ENCODE measurements at places on chromosomes 3 and 15.

GRCh38 chr15:40249477-40250303, 10.8 kb downstream of the PAK6 start:
- DNase-seq = no peak

- no peak for DNase-seq
These were observed 19.0 kb downstream of the KNL1 start for GRCh38 chr15:40613080-40613479.

- no peak for DNase-seq
These were observed 9.7 kb upstream of the CYFIP1 start for GRCh38 chr15:22989576-22990477.

DNA sequence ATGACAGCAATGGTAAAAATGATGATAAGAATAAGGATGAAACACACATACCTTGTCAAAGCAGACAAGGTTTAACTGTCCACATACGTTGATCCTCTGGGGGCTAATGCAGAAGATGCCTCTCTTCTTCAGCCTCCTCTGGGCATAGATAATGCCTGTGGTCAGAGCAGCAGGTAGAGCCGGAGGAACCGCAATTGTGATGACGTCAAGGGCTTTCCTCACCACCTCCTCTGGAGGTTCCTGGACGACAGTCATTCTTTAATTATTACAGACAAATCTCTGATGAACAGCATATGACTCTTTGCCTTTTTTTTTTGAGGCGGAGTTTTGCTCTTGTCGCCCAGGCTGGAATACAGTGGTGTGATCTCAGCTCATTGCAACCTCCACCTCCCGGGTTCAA, 86.3 kb upstream of the ATP13A5 start:
- no peak for DNase-seq

DNA sequence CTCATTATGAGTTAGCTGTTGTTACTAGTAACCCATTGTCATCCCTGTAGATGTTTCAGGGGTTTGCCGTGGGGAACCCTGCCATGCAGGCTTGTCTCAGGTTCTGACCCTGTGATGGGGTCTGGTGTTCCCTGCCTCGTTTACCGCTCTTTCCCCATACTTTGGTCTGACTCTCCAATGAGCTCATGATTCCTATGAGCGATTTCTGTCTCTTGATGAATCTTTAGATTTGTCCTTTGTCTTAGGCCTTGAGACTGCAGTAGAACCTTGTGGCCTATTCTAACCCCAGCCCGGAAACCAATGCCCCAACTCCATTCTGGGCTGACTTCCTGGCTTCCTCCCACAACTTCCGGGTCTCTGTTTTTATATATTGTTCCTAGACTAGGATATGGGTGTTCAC, 11.3 kb upstream of the IQGAP1 start:
- no peak for DNase-seq

- DNase-seq = no peak
These were observed 6.1 kb upstream of the IL12A start for GRCh38 chr3:159982442-159982974.

DNA sequence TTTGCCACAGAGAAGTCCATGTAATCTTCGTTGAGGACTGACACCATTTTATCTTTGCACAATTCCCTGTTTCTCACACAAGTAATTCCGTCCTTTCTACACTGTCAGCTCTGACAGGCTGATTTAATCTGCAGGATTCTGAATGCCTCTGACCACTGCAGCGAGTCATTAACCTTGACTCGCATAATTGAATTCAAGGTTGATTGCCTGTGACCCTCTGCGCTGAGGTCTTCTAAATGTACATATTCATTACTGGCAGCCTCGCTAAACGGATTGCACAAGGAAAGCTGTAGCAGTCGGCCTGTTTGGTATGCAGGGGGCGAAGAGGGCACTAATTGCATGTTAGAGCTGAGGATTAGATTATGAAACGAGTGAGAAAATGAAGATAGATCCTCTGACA, 147.8 kb downstream of the SHOX2 start:
- DNase-seq = no peak

GRCh38 chr15:51180011-51180410, 85.3 kb upstream of the TNFAIP8L3 start:
- no peak for DNase-seq

GRCh38 chr3:194961149-194961548, 275.5 kb downstream of the FAM43A start:
- no peak for DNase-seq

GRCh38 chr15:70362886-70363285, 265.2 kb upstream of the TLE3 start:
- DNase-seq = no peak

GRCh38 chr15:97998307-97999071, 38.0 kb downstream of the ARRDC4 start:
- no peak for DNase-seq

GRCh38 chr3:181839039-181839915, 127.6 kb downstream of the SOX2 start:
- DNase-seq = no peak

- DNase-seq = no peak
These were observed 54.4 kb downstream of the CCDC66 start for GRCh38 chr3:56611364-56611763.

- DNase-seq = no peak
These were observed 57.9 kb upstream of the PSMD6 start for GRCh38 chr3:64081235-64081630.

GRCh38 chr3:58577269-58577821, at the start of gene FAM107A:
Gene FAM107A (minus strand): TSS chr3:58577391. CDS start chr3:58569860, 7,531 bp downstream.
- DNase-seq = no peak

DNA sequence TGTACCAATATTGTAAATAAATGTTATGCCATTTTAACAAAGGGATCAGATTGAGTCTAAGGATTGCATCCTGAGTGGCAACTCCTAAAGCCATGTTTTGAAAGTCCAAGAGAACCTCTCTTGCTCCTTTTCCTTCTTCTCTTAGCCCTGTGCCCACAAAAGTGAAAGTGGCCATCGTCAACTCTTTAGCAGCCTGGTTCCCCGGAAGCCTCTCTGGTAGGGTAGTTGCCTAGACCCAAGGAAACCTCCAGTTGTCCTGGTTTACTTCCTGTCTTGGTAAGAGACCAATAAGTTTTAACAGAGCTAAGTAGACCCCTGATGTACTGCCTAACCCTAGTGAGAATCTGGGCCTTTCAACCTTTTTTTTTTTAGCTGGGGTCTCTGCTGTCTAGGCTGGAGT, 10.2 kb upstream of the ITPKA start:
- DNase-seq = no peak

DNA sequence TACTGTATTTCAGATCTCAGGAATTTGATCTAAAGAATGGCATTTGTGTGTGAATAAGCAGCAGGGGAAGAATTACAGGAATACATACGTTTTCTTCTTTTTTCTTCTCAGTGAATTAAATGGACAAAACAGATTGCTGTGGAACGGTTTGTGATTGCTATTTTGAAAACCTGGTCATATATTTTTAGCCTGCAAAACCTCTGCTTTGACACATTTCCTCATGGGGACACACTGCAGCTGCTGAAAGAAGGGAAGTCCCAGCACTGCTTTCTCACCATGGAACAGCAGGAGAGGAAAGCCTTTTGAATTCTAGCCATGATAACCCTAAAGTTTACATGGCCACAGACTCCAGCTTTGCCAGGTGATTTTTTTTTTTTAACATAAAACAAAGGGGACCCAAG, 315.0 kb downstream of the OXSM start:
- DNase-seq = no peak

DNA sequence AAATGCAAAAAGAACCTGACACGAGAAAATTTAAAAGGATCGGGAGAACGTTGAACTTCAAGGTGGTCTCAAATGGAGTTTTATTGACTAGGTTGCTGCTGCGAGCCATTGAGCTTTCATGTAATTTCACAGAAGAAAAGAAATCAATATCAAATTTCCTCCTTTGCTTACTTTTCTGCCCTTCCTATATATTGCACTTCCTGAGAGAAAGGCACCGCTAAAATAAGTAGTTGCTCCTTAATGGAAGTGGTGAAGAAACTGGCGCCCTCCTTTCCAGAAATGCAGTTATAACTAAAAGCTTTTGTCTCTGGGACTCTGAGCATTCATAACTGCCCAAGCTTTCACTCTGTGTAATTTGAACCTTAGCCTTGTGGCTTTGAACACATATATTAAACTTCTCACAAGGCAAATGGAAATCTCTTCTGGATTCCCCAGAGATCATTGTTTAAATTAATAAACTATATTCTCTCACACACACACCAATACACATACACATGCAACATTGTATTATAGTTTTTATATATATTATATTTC, 13.4 kb downstream of the EID1 start:
- no peak for DNase-seq

DNA sequence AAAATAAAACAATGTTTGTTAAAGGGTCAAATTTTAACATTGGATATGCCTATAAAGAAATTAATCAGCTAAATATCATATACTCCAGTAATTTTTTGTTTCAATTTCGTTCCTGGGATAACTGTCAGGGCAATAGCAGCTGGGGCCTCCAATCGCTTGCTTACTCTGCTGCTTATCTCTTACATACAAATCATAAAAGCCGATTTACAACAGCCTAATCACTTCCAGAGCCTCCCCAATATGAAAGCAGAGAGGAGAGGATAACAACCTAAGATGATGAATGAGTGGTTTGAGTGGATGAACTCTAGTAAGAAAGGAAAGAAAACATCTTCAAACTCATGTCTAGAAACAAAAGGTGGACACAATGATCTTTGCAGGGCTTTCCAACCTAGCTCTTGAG, 80.7 kb upstream of the PSMD6 start:
- DNase-seq = no peak

DNA sequence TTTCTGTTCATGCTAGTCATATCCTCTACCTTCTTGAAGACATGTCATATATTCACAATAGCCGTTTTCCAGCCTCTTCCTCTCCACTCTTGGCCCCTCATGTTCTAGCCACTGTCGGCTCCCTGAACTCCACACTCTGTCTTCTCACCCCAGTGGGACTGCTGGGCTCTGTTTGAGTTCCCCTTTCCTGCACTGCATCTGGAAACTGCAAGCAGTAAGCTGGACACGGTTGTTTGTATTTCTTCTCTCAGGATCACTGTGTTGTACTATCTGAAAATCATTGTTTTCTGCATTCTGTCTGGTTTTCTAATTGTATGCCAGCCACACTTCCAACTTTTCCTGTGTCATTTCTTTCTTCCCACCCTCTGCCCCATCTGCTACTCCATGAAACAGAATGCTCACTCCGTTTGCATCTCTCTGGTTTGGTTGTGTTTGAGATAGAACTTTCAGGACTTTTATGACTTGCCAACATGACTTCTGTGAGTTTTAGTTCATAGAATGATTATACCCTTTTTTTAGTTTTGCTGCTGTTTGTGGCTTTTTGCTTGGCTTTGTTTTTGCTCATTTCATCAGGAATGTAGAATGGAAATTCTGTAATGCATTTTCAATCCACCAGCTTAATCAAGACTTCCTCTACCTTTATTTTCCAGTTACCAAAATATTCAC, 192.3 kb downstream of the PLCL2 start:
- DNase-seq = no peak

GRCh38 chr15:34582461-34583371, 735 bp downstream of the GOLGA8B start:
- no peak for DNase-seq

DNA sequence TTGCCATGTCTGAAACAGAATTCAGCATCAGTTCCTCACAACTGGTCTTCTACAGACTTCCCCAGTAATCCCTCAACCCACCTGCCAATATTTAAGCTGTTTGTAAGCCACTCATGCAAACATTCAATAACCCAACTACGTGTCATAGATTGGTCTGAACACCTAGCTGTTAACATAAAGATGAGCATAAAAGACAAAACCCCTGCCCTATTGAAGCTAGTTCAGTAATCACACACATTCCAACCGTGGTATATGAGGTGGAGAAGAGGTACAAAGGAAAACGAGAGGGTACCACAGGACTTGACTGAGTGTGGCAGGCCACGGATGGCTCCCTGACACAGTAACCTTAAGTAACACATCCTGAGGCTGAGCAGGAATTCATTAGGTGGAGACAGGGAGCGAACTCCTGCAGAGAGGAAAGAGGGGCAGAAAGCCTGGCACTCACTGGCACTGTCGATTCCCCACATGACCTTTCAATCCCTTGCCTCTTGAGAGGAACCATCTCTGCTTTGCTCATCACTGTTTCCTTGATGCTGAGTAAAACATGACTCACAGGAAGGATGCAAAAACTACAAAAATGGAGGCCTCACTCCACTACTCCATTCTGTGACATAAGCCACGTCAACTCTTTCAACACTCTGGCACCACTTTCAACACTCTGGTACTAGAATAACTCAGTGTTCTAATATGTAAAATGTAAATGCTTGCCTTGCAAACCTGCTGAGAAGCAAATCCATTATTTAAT, 31.3 kb downstream of the RPN1 start:
- DNase-seq = no peak

DNA sequence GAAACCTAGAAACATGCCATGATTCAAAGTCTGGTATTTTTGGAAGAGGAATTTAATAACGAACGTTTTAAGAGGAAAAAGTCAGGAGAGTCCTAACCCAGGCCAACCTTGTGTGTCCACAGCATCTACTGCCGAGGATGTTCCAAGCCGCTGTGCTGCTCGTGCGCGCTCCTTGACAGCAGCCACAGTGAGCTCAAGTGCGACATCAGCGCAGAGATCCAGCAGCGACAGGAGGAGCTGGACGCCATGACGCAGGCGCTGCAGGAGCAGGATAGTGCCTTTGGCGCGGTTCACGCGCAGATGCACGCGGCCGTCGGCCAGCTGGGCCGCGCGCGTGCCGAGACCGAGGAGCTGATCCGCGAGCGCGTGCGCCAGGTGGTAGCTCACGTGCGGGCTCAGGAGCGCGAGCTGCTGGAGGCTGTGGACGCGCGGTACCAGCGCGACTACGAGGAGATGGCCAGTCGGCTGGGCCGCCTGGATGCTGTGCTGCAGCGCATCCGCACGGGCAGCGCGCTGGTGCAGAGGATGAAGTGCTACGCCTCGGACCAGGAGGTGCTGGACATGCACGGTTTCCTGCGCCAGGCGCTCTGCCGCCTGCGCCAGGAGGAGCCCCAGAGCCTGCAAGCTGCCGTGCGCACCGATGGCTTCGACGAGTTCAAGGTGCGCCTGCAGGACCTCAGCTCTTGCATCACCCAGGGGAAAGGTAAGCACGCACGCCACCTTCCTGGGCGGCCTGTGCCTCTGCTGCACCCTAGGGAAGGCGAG, 28.4 kb downstream of the PML start:
- DNase-seq = no peak

DNA sequence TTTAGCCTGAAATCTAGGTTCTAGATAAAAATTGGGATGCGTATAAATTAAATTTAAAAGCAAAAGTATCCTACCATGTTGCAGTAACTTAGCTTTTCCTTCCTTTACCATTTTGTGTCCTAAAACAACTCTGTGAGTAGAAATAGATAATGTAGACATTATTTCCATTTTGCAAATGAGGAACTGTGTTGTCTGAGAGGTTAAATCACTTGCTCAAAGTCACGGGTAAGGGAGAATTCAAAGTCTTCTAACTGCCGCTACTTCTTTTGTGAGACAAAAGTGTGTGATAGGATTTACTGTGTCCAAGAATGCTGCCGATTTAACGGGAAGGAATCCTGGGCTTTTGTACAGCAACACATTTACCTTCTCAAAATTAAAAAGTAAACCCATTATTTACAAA, 40.7 kb downstream of the MYO1E start:
- DNase-seq = no peak

- no peak for DNase-seq
These were observed 102.3 kb downstream of the MYRIP start for GRCh38 chr3:39911465-39912309.

GRCh38 chr15:81449836-81450474, 75.9 kb upstream of the TMC3 start:
- no peak for DNase-seq

All from NCI-H446 treated with DMSO at 0.1 percent for 48 hours (cell line).